ENCODE measurements at places on chromosomes 7 and 10.

DNA sequence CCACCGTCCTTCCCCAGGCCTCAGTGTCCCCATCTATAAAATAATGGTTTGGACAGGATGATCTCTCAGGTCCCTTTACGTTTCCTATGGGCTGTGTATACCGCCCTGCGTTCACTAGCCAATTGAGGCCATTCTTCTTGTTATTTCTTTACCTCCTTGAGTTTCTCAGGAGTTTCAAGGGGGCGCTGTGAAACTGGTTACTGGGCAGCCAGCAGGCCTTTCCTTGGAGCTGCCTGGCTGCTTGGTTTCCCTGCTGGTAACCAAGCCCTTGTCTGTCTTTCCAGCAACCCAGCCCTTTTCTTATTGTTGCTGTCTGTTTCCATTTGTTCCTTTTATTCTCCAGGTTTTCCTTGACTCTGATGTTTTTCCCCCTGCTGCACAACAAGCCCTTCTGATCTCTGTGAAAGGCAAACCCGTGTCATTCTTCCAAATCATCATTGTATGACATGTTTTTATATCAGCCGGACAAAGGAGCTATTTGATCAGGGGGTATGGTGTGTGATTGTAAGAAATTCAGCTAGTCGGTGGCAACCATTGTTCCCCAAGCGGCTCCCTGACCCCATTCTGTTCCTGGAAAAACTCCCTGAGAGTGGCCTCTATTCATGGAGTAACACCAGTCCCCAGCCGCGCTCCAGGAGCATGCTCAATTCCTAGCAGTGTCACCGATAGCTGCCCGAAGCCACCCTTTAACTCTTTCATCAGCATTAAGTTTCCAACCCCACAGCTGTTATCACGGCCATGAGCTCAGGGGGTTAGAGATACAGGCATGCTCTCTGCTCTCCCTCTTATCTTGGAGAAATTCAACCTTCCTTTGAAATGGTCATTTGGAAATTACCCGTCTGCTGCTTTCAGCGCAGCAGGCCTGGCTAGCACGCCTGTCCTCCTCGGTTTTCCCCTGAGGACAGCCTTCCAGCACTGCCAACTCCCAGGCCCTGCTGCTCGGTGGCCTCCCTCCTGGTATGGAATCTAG lies 26.6 kb downstream of the FGF8 start:
- DNase-seq = no peak

- no peak for DNase-seq
Measured at GRCh38 chr7:147878912-147879661, 711.5 kb upstream of the C7orf33 start.

DNA sequence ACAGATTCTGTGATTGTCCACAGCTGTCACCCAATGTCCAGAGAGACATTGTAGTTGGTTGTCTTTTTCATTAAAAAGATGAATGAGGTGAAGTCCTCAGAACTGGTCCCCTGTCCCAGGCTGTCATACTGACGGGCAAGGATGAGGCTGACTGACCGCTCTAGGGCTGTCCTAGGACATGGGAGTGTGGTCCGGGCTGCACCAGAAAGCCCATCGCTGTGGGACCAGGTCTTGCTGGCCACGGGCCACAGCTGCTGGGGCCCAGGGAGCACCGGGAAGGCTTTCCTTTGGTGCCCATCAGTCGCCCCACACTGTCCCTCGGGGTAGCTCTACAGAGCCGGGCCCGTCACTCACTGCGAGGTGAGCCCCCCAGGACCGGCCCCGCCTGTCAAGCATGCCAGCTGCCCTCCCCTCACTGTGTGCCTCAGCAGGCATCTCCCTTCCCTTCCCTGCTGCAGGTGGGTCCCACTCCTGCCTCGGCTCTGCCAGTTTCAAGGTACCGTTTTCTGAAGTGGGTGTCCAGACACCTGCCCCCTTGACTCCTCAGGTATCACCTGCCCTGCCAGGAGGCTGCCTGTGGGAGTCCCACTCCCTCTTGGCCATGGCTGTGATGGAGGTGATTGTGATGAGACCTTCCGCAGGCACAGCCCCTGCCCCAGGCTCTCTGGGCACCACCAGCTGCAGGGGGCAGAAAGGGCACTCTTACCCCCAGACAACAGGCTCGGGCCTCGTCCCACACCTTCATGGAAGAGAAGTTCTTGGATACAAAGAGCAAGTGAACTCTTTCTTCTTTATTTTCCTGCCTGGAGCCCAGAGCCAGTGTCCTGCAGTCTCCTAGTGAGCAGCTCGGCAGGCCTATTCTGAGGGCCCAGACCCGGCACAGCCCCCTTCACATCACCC lies 21.7 kb downstream of the LRRC27 start:
- DNase-seq = no peak

- no peak for DNase-seq
Measured at GRCh38 chr7:17599733-17600339, 301.4 kb downstream of the AHR start.

DNA sequence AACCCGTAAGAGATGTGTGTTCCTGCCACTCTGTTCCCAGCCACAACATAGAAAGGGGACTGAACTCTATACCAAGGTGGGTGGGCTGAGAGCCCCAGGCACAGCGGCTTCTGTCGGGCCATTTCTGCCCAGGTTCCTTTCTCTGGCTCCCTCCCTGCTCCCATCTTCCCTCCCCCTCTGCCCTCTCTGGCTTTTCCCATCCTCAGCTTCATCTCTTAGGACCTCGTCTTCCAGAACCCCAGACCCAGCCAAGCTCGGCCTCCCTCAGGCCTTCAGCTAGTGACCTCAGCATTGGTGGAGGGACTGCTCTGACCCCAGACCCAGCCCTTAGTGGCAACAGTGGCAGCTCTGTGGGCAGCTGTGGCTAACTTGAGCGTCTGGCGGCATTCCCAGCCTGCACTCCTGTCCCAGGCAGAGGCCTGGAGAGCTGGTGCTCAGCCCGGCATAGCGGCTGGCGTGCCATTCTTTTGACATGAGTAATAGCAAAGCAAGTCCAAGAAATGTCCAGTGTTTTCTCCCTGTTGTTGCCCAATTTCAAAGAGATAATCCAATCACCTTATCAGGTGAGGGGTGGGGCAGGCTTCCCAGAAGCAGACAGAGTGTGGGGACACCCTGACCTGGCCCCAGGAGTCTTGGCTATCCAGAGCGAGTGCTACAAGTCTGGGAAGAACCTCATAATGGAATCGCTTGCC lies 15.9 kb downstream of the PTPRE start:
- DNase-seq = peak; percentile 88

DNA sequence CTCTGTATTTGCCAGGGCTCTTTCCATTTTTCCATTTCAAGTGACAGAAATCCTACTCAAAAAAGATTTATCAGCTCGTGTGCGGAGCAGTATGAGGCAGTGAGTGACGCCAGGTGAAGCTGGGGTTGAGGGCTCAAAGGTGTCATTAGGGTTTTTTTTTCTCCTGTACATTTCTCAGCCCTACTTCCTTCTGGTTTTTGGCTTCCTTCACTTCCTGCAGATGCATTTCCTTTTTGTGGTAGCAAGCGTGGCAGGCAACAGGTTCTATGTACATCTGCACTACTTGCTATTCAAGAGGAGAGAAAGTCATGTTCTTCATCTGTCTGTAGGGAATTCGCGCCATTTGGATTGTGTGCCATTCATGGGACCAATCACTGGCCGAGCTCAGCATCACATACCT lies 52.8 kb upstream of the AOAH start:
- DNase-seq = no peak

- no peak for DNase-seq
Measured at GRCh38 chr10:79229071-79229541, 118.2 kb upstream of the PPIF start.

DNA sequence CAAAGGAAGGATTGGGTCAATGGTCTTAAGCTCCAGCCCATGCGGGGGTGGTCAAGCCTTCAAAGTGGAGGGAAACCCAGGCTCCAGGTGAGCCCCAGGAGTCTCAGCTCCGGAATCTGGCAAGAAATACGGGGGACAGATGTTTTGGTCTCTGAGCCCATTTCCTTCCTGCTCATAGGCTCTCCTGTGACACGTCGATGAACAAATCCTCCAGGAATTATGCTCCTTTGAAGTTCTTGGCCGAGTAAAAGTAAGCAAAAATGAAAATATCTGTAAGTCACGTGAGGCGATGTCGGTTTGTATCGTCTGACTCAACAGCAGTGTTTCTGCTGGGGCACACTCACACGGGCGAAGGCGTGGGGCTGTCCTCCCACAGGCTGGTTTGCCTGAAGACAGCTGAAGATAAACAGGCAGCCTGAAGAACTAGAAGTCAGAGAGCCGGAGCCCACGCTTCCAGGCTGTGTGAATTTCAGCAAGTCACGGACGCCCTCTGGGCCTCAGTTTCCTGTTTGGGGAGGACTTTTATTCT lies 52.6 kb upstream of the SMNDC1 start:
- peak; percentile 88 for DNase-seq

DNA sequence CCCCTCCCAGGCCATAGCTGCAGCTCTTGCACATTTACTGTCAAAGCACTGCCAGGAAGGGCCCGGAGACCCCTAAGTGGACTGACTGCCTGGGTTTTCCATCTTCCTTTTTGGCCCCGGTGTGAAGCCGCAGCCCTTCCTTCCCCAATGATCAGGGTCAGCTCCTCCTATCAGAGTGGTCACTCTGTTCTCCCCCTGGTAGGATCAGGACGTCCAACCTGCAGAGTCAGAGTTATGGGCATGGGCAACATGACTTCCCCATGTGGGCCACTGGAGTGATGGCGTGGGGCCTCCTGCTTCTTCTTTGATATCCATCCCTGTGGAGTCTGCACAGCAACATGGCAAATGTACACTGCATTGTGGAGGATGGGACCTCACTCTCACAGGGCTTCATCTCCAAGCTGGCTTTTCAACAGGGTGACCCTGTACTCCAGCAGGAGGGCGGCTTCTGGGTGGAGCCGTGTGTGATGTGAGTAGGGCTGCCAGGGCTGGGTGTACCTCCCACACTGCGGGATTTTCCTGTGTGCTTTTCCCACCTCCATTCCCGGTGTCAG lies 6.4 kb upstream of the RAMP3 start:
- no peak for DNase-seq

DNA sequence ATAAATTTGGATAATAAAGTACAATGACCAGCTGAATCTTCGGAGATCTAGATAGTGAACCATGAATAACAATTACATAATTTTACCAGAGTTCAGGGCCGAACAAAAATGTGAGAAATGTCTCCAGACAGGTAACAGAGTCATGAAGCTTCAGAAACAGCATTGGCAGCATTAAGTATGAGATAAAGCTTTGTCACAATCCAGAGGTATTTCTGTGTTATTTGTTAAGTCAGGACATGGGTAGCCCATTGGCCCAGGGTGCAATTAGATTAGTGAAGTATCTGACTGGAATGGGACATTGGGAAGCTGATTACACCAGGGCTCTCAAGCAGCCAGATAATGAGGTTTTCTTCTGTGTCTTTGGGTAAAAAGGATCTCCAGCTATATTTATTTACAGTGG lies 184.2 kb upstream of the PPP1R3A start:
- DNase-seq = no peak

GRCh38 chr10:129236274-129236691 lies 230.8 kb upstream of the MGMT start:
- DNase-seq = no peak

GRCh38 chr7:154794147-154794780 lies 208.7 kb downstream of the PAXIP1 start:
- no peak for DNase-seq

GRCh38 chr10:117501460-117502035 lies 41.0 kb upstream of the EMX2 start:
- DNase-seq = no peak

DNA sequence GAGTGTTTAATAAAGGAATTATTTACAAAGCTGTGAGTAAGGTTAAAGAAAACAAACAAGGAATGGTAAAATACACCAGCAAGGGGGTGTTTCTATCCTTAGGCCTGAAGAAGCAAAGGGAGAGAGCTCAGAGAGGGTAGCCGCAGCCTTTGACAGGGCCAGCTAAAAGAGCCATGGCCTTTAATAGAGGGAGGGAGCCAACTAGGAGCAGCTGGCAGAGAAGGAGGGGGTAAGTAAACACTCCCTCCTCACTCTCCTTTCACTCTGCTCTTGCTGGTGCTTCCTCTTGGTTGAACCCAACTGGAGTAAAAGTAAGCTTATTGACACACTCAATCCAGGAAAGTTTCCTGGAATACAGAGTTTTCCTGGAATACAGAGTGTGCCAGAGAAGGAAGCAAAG lies 87.5 kb downstream of the CH25H start:
- no peak for DNase-seq

DNA sequence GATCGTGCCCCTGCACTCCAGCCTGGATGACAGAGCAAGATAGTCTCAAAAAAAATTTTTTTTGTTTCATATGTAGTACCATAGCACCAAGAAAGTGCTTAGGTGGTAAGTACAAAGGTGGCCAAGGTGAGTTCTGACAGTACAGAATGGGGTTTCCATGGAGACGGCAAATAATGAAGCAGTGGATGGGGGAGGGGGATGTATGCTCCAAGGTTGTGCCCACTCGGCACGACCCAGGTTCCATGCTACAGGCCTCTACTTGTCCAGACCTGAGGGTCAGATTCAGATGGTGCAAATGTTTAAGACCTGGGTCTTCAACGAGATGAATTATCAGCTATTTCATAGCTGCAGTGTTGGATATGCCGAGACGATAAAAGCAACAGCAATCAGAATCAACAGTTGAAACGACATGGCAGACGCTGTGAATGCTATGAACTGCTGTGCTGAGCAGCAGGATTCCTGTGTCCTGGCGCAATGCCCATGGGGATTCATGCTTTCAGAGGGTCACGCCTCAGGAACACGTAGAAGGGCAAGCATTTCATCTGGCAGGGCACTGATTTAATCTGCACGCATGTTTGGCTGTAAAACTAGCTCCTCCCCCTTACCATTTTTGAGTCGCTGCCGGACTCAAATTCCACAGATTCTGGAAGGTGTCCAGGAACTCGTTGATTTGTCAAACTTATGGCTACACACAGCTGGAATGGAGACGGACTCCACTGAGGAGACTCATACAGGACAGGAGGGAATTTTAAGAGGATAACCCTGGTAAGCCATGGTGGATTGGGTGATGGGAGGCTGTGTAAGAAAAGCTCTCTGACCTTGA lies 256.5 kb downstream of the FRMD4A start:
- peak; percentile 98 for DNase-seq

DNA sequence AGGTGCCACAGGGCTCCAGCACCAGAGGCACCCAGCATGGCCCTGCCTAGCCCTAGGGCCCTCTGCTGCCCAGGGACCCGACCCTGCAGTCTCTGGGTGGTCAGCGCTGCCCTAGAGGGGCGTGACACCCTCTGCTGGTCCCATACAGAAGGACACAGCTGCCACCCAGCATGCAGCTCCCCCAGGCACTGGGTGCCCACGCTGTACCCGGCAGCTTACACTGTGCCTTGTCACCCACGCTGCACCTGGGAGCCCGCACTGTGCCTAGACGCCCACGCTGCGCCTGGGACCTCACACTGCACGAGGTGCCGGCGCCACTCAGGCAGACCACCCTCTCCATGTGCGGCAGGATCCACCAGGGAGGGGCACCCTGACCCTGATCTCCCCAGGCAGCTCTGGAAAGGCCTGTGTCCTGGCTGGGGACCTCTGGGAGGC lies 55.2 kb downstream of the PWWP2B start:
- DNase-seq = no peak

- DNase-seq = no peak
Measured at GRCh38 chr7:114099337-114099736, 180.5 kb upstream of the PPP1R3A start.

GRCh38 chr7:24757353-24758275 lies at the start of gene GSDME:
Gene GSDME (minus strand): TSS chr7:24757464. CDS start chr7:24749774, 7,690 bp downstream.
- DNase-seq = peak; percentile 85
